LoVo (cell line): ENCODE measurements at places on chromosomes 5 and 9.

- DNase-seq = peak; percentile 96
Measured at GRCh38 chr5:57298295-57298984, 124.6 kb downstream of the GPBP1 start.

GRCh38 chr5:83703059-83703458 lies 17.6 kb downstream of the HAPLN1 start:
- DNase-seq = no peak

DNA sequence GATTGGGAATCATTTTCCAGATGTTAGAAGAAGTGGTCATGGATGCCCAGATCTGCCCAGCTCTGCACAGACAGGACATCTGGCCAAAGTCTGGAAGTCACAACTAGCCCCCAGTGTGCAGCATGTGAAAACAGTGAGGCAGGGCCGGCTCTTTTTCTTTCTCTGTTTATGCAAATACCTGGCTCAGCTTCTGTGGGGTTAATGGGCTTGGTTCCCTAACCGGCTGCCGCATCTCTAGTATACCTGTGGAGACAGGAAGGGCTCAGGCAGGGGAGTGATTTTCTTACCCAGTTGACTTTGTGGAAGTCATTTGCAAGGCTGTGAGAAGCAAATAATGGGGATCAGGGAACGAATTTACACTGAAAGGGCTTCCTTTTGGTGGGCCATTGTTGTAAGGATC lies 254.8 kb upstream of the PANK3 start:
- no peak for DNase-seq

DNA sequence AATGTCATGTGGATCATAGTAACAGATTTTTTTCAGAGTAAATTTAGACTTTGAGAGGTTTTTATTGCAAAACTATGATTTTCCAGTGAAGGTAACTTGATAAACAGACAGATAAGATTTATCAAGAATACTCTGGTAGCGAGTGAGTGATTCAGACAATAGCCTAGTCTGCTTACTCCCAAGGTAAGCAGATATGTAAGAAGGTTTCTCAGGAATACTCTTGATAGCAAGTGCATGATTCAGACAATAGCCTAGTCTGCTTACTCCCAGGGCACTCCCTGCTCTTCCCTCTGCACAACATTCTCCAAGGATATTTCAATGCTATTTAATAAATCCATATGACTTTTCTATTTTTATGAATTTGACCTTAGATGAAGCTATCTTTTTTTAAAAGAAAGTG lies 1881.5 kb downstream of the EFNA5 start:
- no peak for DNase-seq

DNA sequence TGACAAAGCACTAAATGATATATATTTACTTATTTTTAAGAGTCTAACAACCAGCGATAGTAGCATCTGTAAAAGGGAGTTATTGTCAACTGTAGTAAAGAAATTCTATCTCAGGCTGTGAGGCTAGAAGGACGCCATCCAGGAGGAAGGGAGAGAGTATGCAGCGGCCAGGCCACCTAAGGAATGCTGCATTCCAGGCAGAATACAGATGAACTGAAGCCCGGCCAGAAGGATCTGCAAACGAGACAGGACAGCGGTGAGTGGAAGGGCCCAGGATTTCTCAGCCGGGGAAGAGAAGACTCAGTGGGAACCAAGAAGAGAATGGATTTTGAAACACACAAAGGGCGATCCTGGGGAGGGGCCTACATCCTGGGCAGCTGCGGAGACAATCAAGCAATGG lies 7.4 kb downstream of the RETREG1 start:
- no peak for DNase-seq
